Fibroblast of villous mesenchyme (primary cell): ENCODE measurements at places on chromosomes 4 and X.

- DNase-seq, result peak; percentile 47
Observed at GRCh38 chrX:24479924-24480323, 14.8 kb downstream of the PDK3 start.

DNA sequence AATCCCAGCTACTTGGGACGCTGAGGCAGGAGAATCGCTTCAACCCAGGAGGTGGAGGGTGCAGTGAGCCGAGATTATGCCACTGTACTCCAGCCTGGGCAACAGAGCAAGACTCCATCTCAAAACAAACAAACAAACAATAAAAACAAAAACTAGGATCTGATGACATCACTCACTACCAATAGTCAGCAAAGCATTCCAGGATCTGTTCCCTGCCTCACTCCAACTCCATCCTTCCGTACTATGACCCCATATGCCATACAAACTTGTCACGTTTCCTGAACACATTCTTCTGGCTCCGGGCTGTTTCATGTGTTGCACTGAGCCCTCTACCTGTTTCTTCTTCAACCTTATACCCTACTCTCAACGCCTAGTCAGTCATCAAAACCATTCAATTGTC, 47.3 kb downstream of the RBM47 start:
- DNase-seq, result no peak

- no peak for DNase-seq
Observed at GRCh38 chrX:31870267-31870666, 798.4 kb upstream of the FTHL17 start.

DNA sequence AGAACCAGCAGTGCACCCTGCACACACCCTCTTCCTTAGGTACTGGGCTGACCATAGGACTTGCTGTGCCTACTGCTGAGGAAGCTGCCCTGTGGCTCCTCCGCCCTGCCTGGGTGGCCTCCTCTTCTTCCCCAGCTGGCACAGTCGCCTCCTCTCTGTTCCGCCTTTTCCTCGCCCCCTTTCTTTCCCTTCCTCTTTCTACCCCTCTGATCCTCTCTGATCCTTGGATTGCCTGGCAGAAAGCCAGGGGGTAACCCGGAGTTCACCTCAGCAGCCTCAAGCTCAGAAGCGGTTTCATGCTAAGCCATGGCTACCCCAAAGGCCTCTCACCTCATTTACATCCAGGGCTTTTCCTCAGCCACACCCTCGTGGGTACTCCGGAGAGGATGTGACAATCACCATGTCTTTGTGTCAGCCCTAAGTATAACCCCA, 136.2 kb downstream of the SMIM20 start:
- DNase-seq, result no peak

DNA sequence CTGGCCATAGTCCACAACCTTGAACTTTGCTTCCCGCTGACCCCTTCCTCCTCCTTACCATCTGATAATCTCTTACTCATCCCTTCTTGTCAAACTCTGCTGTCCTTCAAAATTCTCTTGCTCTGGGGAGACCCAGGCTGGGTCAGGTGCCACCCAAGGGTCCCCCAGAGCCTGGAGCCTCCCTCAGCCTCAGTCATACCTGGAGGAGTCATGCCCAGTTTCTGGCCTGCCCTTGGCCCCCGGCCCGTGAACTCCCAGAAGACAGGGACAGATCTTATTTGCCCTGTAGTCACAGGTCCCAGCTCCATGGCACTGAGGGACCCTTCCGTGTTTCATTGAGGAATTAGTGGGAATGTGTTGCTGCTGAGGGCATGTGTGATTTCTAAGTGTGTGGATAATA, 4.7 kb upstream of the GPR78 start:
- DNase-seq, result no peak

DNA sequence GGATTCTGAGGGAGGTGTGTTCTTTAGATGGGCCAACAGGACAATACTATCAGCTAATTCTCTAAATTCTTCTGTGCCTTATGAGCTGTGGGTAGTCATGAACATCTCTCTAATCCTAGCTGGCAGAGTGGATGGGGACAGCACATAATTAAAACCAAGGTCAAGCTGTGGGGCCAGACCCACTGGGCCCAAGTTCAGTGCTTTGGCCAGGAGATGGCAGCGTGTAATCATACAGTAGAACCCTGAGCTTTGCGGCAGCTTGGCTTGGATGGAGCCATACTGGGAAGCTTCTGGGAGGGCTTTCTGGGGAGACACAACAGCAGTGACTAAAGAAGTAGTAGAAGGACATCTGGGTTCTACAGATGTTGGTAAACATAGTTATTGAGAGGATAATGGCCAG, 140.3 kb upstream of the CXCL13 start:
- DNase-seq, result peak; percentile 11
